GM23248 (cell line): ENCODE measurements at places on chromosomes 3 and 15. TPM values are rescaled to one million over a fixed set of nuclear protein-coding genes. Genes with fewer than 3 reads are reported as not detected.

REC114 gene
- polyA plus RNA-seq: not detected in 2 replicates

TMEM108 gene
- polyA plus RNA-seq: not detected in 2 replicates

GRCh38 chr15:101348643-101349042, 53.6 kb upstream of the SNRPA1 start:
- DNase-seq: no peak

ZNF385D gene
- polyA plus RNA-seq: 11.5 and 13.8 TPM in 2 replicates

ABTB1 gene
- 20.4 and 20.9 TPM in 2 replicates for polyA plus RNA-seq

DRD3 gene
- not detected in 2 replicates for polyA plus RNA-seq

- no peak for DNase-seq
Measured at GRCh38 chr15:80087104-80087503, 27.6 kb downstream of the ZFAND6 start.

DNA sequence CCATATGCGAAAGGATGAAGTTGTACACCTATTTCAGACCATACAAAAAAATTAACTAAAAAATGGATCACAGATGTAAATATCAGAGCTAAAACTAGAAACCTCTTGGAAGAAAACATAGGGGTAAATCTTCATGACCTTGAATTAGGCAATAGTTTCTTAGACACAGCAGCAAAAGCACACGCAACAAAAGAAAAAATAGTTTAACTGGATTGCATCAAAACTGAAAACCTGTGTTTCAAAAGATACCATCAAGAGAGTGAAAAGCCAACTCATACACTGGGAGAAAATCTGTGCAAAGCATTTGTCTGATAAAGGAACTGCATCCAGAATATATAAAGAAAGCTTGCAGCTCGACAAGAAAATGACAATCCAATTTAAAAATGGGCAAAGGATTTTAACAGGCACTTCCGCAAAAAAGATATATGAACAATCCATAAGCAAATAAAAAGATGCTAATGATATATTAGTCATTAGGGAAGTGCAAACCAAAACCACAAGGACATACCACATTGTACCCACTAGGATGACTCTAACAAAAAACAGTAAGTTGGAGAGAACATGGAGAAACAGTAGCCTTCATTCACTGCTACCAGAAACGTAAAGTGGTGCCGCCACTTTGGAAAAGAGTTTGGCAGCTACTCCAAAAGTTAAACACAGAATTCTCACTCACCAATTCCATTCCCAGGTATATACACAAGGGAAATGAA, 263.1 kb downstream of the ADAMTS17 start:
- no peak for DNase-seq

SERINC4 gene
- polyA plus RNA-seq: not detected in 2 replicates

FGF7 gene
- polyA plus RNA-seq: 362 and 400 TPM in 2 replicates

GRCh38 chr15:57082054-57082728, 163.7 kb downstream of the TCF12 start:
- DNase-seq: no peak

GRCh38 chr3:64667887-64668581, 19.8 kb downstream of the ADAMTS9 start:
- no peak for DNase-seq

GRCh38 chr15:57375827-57376695, at the start of gene CGNL1:
Gene CGNL1 (plus strand): TSS chr15:57376505. CDS start chr15:57438000, 61,495 bp downstream.
- peak; percentile 71 for DNase-seq

DNA sequence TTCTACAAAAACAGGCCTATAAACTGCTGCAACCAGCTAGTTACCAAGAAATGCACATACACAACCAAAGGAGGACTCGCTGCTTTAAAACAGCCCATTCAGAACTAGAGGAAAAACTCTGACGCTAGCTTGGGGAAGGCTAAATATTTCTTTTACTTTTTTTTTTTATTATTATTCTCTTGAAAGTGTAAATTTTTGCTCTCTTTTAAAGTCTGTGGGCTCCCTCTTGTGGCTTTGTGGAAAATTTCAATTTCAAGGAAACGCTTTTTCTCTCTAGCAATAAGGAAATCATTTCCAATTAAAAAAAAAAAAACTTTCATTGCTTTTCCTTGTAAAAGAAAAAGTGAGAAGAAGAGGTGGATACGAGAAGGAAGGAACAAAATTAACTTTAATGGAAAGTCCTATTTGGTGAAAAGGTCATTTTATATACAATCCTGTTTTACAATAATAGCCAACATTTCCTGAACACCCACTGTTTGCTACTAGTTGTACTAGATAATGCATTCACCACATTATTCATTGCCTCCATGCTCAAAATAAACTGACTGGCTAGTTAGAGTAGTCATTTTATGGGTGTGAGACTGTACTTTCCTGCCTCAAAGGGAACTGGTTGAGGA, 51.2 kb upstream of the SAMMSON start:
- DNase-seq: peak; percentile 68

DNA sequence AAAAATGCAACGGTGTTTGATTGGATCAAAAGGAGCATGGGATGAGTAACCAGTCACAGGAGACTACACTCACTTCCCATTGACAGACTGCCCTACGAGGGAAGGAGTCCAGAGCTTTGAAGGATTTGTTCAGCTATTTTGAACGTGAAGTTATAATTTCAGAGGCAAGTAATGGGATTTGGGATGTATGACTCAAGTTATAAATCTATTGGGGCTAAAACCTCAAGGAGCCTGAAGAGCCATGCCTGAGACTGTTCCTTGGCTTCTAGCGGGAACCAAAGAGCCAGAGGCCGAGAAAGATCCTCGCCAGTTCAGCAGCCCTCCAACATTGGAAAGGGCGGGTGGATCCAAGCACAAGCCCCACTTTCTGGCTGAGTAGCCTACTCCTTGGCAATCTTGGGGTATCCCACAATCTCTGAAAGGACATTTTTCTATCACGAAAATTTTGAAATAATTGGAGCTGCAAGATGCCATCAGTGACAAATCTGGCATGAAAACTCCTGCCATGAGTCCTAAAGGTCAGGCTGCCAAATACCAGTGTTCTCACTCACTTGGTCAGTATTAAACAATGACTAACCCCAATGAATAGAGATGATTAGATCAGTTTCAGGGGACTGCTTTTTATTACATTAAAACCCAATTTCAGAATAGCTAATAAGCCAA, 48.6 kb upstream of the SLCO2A1 start:
- peak; percentile 91 for DNase-seq
